ENCODE measurements at places on chromosomes 13 and 19.

DNA sequence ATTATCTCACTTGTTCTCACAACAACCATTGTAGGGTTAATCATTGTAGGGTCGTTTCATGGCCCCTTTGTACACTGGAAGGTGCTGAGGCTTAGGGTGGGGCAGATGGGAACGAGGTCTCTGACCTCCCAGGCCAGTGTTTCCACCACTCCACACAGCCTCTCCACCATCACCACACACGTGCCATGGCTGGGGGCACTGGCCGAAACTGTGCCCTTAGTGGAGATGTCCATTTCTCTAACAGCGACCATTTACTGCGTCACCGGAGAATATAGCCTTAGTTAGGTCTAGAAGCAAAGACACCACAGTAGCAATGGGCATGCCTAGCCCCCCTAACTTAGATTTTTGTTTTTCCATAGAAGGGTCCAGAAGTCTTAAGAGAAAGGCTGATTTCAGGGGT is 36.5 kb downstream of the COL4A1 start:
- DNase-seq: no peak

DNA sequence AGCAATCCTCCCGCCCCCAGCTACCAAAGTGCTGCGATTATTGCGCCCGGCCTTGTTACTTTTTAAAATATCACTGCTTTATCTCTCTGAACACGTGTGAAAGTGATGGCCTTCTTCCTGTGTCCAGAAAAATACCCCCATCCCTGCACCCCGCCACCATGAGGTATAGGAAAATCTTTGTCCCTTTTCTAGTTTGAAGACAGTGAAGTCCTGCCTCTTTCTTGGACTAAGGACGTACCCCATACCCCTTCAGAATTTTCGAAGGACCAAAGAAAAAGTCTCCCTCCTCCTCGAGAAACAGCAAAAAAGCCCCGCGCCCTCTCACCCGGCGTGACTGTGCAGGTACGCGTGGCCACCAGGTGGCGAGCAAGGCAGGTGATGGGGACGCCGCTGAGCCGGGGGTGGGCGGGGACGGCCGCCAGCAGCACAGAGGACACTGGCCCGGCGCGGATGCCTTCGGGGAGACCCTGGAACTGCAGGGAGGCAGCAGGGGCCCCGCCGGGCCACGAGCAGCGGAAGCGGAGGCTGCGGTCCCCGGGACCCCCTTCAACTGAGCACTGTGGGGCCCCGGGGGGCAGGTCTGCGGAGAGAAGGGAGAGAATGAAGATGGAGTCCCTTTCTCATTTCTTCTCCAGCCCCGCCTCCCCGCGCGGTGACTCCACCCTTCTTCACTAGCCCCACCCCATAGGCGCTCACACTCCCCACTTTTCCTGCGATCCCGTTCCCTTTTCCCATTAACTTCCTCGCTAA is 3.2 kb downstream of the VSIG10L start:
- no peak for DNase-seq

GRCh38 chr13:111372651-111373425 is 52.4 kb downstream of the TEX29 start:
- DNase-seq: no peak

GRCh38 chr19:34360354-34360909 is 4.6 kb upstream of the GPI start:
- DNase-seq: no peak

- no peak for DNase-seq
Observed at GRCh38 chr19:44587963-44588770, 25.2 kb upstream of the IGSF23 start.

GRCh38 chr13:29576581-29576980 is 18.9 kb downstream of the SLC7A1 start:
- no peak for DNase-seq

DNA sequence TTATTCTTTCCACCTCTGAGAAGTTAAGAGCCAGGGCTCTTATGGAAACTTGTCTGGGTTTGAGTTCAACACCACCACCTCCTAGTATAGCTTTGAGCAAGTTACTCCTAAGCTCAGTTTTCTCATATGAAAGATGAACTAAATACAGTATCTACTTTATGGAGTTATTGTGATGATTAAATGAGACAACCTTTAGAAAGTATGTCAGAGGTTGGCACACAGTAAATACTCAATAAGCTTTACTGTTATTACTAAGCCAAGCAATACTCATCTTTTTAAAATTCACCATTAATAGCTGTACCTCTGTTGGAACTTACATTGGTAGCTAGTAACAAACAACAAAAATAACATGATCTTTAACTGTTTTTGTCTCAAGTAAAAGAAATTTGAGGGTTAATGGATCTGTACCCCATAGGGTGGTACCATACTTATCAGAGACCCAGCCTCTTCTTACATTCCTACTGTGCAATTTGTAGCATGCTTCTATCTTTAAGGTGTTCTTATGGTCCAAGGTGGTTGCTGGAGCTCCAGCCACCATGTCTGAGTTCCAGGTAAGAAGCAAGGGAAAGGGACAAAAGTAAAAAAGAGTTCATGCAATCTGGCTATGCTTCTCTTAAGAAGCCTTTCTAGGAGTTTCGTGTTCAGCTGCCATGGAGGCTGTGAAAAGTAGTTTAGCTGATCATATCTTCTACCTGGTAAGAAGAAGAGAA is 24.1 kb upstream of the NDFIP2 start:
- DNase-seq: no peak

- DNase-seq: no peak
Observed at GRCh38 chr19:45342911-45343310, 2.4 kb downstream of the KLC3 start.

- DNase-seq: no peak
Observed at GRCh38 chr19:41705393-41706174, 2.8 kb upstream of the CEACAM5 start.

GRCh38 chr19:30086916-30087315 is 144.9 kb downstream of the URI1 start:
- DNase-seq: no peak

- no peak for DNase-seq
Observed at GRCh38 chr13:49938921-49939320, 2.8 kb upstream of the SPRYD7 start.

DNA sequence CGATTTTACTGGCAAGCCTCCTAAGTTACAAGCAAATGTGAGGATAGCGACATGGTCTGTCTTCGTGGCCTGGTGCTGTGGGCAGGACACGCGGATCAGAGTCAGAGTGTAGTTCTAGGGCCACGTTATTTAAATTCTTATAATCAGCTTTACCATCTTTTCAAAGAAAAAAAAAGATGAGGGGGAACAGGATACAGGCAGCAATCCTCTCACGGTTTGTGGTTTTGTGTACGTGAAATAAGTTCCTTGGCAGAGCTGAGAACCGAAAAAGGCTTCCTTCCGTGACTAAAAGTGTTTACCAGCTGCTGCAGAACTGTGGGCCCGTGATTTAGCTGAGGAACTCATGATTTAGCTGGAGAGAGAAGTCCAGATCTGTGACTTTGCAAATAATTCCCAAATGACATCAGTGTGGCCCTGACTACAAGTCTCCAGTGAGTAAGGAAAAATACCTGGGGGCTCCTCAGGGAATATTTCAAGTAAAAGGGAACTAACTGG is 27.2 kb downstream of the RCBTB2 start:
- no peak for DNase-seq

DNA sequence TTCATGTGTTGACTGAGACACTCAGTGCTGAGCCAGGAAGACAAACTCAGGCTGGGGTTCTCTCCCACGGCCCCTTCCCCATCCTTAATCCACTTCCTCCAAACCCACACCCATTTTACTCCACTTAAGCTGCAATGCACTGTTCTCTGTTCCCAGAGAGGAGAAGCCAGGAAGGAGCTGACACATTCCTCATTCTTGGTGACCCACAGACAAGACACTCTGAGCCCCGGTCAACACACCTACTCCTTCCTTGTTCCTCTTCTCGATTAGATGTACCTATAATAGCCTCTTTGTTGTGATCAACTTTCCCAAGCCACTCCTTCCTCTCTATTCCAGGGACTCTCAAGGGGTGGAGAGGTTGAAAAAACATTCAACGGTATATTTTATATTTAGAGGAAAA is 47.1 kb downstream of the INSR start:
- DNase-seq: no peak

DNA sequence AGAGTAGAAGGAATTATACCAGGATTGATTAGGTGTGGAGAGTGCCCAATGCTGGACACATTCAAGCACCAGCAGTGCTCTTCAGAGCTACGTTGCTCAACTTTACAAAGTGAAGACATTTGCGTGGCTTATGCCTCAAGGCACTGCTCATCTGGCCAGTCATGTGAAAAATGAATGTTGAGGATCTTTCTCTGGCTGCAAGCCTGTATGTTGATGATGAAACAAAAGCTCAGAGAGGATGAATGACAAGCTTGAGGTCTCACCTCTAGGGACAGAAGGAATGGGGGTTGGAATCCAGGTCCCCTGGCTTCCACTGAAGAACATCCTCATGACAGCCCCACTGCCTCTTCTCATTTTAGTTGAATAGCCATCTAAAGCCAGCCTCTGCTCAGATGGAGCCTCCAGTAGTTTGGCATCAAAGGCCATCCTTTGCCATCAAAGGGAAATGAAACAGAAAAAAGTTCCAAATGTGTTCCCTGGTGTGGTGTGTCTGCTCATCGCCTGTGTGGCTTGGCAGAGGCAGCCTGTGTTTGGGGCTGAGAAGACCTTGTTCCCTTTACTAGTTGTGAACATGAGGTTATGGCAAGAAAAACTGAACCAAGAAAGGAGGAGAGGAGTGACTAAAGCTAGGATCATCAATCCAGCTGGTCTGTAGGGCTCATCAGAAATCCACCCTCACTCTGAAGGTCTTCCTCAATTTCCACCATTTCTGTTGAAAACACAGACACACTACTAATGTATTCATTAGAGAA is 114.0 kb upstream of the KL start:
- DNase-seq: no peak

DNA sequence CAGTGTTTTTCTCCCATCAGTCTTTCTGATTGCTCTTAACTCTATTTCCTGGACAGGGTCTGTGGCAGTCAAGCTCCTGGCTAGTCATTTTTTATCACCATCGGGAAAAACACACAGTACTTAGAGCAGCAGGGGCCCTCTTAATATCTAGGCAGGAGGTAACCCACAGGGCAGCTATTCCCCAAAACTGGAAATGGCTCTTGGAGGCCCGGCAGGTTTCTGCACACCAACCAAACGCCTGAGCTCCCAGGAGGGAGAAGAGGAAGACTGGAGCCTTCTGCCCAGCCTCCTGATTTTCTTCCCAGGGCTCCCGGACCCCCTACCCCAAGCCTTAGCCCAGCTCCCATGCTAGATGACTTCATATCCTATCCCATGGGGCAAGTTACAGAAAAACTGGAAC is 49.3 kb upstream of the VSTM2B start:
- no peak for DNase-seq

All from iPS DF 19.7 (cell line).